ENCODE measurements at places on chromosomes 2 and 18.

- DNase-seq = no peak
These were observed 69.8 kb downstream of the SMAD7 start for GRCh38 chr18:48880931-48881330.

DNA sequence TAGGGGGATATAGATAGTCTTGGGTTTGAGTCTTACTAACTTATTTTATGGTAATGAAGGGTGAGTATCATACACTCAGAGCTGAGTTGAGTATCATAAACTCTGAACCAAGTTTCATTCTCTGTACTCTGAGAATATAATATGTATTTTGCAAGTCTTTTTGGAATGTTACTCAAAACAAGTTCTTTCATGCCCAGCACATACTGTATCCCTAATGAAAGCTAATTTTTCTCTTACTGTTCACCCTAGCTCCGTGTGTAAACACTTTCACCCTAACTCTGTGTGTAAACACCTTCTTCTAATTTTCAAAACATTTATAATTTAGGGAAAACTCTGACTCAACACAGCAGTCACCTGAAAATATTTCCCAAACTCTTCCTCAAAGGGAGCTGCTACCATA is 29.7 kb upstream of the CHST9 start:
- no peak for DNase-seq

- DNase-seq = no peak
These were observed 5.2 kb downstream of the KCNH7 start for GRCh38 chr2:162833345-162833744.

- DNase-seq = no peak
These were observed 533 bp downstream of the HPCAL1 start for GRCh38 chr2:10303181-10303693.

DNA sequence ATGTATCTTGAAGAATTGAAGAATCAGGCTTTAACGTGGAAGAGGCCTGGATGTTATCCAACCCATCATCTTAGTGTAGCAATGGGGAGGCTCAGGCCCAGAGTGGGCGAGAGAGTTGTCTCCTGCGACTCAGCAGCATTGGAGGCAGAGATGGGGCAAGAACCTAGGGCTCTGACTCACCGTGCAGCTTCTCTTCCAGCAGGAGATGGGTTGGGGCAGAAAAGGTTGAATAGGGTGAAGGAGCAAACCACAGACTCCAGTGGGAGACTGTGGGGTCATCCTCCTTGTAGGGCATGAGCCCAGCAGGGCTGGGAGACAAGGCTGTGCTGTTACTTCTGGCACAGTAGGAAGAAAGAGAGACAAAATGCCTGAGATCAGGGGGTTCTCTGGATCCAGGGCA is 1.4 kb downstream of the IL36RN start:
- no peak for DNase-seq

- DNase-seq = no peak
These were observed 131.4 kb downstream of the KCNS3 start for GRCh38 chr2:18009891-18010290.

GRCh38 chr2:86633155-86633651 is 9.5 kb upstream of the RNF103 start:
- DNase-seq = no peak

DNA sequence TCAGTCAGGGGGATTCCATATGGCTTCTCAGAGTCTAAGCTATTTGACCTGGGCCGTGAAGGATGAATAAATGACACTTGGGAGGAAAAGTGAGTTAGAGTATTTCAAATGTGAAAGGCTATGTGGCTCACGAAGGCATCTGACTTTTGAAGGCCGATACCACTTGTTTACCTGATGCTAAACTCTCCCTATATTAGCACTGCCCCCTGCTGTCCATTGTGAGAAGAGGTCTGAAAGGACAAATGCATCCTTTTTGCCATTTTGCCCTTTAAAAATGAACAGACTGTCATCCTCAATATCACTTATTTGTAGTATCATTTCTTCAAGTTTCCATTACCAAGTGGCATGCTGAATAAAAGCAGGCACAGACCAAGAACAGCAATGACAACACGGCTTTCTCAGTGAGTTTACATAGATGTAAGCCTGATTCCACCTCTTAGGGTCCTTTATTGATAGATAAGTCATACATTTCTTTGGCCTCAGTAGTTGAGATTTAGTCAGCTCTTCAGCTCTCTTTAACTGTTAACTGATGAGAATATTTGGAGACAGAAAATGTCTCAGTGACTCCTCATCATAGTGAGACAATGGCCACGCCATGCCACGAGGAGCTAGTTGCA is 40.1 kb downstream of the DOCK10 start:
- peak; percentile 45 for DNase-seq

DNA sequence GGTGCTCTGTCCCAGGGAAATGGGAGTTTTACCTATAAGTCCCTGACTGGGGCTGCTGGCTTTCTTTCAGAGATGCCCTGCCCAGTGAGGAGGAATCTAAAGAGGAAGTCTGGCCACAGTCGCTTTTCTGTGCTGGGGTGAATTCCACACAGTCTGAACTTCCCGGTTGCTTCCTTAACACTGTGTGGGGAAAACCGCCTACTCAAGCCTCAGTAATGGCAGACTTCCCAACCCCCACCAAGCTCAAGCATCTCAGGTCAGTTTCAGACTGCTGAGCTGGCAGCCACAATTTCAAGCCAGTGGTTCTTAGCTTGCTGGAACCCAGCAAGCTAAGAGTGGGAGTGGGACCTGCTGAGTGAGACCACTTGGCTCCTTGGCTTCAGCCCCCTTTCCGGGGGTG is 54.9 kb downstream of the NUP35 start:
- DNase-seq = no peak

GRCh38 chr2:48232351-48232750 is 297.6 kb upstream of the STON1 start:
- no peak for DNase-seq

- DNase-seq = no peak
These were observed 216.7 kb downstream of the GLI2 start for GRCh38 chr2:120952318-120952717.

- DNase-seq = no peak
These were observed 41.8 kb downstream of the LDLRAD4 start for GRCh38 chr18:13260197-13260934.

DNA sequence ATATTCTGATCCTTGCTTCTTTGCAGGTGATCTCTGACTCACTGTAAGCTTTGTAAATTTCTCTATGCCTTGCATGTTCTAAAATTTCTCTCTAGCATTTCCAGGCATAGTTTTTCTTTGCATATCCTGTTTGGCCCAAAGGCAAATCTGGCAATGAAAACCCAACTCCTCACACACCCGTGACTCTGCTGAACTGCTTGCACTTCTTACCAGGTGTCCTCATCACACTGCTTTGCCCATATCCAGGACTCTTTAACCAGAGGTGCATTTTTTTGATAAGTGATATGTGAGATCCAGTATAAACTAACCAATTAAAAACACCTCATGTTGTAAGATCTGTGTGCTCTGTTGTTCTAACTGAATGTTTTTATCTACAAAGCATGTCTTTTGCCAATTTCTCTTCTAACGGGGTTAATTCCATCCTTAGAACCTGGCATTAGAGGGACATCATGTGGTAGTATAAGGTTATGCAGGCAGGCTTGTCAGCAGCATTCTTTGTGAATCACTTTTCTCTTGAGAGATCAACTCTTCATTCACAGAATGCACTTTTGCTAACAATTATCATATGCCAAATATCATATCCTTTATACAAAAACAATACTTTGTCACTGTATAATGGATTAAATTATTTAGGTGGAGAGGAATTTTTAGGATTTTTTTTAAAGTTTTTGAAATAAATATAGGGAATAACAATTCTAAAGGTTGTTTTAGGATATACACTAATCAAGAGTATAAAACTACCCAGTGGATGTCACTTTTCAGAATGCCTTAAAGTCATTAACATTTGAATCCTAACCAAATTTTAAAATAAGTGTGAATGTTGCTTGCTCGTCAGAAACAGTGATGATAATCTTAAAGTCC is 20.8 kb upstream of the TMX3 start:
- DNase-seq = no peak

DNA sequence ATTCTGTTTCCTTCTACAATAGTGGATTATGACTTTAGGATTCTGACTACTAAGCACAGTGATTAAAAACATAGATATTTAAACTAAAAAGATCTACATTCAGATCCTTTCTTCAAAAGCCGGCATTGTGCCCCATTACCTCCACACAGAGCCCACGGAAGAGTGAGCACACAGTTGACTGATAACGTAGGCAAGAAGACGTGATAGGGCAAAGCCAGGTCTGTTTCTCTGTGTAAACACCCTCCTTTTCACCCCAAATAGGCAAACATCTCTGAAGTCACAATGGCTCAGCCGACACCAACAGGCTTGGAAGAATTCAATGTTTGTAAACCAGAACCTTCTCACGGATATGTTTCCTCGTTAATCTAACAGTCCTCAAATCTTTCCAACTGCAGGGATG is 302.9 kb downstream of the CMPK2 start:
- no peak for DNase-seq

DNA sequence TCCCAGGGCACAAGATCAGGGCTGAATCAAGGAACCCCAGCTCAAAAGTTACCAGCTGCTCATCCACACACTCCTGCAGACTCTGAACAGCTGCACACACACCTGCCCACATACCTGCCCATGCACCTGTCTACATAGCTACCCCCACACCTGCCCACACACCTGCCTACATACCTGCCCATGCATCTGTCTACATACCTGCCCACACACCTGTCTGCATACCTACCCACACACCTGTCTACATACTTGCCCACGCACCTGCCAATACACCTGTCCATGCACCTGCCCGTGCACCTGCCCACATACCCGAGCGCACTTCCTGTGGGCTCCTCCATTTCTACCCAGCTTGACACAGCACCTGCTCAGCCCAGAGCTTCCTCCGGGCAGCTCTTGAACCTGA is 122.8 kb upstream of the AGAP1 start:
- DNase-seq = no peak

GRCh38 chr2:216348756-216349308 is 23.5 kb downstream of the MARCHF4 start:
- DNase-seq = no peak

DNA sequence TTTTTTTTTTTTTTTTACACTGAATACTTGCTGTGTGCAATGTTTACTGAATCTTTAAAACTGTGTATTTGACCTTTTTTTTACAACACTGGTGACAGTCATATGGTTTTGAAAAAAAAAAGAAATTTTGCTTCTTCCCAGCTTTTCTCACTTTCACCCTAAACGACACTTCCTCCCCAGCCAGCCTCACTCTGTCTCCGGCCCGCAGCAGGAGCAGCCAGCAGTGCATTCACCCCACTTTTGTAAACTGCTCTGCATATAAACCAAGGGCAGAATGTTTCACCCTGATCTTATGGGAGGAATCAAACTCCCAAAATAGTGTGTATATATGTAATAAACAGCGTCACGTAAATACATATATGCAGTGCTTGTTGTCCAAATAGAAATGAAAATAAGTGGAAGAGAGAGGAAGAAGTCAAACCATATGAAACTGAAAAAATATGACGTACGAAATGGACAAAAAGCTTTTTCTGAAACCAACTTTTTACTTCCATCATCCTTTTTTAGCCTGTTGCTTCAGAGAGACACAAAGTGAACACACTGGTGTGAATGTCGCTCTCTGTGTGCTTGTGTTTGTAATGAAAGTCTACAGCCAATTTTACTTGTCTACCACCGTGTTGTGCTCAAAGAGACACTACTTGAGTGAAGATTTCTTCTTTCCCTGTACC is 54.2 kb downstream of the ZCCHC2 start:
- DNase-seq = no peak

DNA sequence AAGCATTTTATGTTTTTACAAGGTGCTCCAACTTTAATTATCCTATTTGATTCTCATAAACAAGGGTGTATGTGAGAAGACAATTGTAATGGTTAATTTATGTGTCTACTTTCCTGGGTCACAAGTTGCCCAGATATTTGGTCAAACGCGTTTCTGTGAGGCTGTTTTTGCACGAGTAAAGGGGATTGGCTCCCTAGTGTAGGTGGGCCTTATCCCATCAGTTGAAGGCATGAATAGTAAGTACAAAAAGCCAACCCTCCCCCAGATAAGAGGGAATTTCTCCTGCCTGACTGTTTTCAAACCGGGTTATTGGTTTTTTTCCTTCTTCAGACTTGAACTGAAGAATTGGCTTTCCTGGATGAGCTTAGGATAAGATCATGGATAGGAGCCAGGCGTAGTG is 224.0 kb upstream of the NCKAP5 start:
- DNase-seq = no peak

DNA sequence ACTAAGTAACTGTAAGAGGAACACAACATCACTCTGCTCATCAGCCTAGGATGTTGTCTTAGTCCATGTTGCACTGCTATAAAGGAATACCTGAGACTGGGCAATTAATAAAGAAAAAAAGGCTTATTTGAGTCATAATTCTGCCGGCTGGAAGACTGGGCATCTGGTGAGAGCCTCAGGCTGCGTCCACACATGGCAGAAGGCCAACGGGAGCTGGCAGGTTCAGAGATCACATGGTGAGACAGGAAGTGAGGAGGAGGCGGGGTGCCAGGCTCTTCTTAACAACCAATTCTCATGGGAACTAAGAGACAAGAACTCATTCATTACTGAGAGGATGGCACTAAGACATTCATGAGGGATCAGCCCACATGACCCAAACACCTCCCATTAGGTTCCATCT is 46.8 kb downstream of the EPG5 start:
- no peak for DNase-seq

DNA sequence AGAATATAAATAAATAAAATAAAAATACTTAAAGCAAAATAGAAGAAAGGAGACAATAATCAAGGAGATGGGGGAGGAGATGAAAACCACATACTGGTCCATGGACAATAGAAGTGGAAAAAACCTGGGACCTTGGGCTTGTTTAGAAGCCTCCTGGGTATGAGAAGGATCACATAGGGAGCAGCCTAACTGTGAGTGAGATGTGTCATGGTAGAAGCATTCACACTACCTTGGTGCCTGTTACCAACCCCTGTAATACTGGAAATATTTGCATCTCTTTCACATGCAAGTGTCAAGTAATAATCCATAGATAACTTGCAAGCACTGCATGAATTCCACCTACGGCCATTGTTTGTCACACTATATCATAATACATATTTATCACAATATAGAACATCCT is 23.2 kb upstream of the RNF103 start:
- DNase-seq = no peak

DNA sequence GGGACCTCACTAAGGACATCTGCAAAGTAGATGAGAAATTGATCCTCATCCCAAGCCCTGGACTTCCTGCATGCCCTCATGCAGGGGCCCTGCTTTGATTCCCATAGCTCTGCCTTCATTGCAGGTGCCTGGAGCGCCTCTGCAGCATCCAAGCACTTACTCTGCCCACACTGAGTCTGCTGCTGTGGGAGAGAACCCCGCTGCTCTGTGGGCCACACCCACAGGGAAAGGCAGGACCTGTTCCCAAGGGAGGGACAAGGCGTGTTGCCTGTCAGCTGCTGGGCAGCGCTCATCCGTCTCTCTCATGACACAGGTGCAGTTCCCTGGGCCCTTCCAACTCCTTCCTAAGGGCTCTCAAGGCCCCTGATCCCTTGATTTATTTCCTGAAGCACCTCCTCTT is 266.8 kb upstream of the SMIM21 start:
- no peak for DNase-seq

- no peak for DNase-seq
These were observed 115.1 kb downstream of the ANKRD44 start for GRCh38 chr2:197195518-197195917.
